Fibroblast of skin of back (primary cell): ENCODE measurements at places on chromosomes 13 and 19.

GRCh38 chr19:6593651-6594416 is 2.9 kb upstream of the CD70 start:
- DNase-seq, result peak; percentile 50

DNA sequence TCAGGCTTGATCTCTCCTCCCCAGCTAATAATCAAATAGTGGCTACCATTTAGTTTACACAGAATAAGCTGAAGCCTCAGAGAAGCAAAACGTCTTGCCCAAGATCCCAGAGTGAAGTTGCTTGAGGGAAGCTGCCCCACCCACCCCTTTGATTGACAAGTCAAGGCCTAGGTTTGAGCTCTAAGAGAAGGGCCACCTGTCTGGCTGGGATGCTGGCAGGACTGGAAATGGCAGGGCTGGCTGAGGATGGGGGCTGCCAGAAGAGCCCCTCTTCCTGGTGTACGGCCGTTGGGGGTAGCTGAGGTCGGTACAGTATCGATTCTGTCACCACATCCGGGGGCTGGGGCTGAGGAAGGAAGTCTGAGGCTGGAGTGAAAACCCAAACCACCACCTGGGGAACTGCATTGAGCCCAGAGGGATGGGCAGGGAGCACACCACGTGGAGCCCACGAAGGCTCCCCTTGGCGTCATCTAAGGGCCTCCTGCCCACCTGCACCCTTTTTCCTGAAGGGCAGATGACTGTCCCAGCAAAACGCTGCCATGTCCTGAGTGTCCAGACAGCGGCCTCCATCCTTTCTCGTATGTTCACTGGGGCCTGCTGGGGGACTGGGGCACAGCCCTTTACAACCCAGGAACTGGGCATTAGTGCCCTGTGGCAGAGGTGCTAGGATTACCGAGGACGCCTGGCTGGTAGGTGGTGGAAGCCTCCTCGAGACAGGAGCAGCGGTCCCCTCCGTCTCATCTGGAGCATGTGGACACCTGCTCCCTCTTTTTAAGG is 1.4 kb upstream of the PRKD2 start:
- no peak for DNase-seq

GRCh38 chr19:33297401-33298145 is 4.8 kb downstream of the CEBPA start:
- no peak for DNase-seq

GRCh38 chr19:55405638-55406037 is 1.9 kb downstream of the UBE2S start:
- no peak for DNase-seq

- no peak for DNase-seq
Measured at GRCh38 chr19:2574478-2574931, 98.6 kb downstream of the GADD45B start.

GRCh38 chr19:7676376-7676775 is 514 bp upstream of the MCEMP1 start:
- no peak for DNase-seq

DNA sequence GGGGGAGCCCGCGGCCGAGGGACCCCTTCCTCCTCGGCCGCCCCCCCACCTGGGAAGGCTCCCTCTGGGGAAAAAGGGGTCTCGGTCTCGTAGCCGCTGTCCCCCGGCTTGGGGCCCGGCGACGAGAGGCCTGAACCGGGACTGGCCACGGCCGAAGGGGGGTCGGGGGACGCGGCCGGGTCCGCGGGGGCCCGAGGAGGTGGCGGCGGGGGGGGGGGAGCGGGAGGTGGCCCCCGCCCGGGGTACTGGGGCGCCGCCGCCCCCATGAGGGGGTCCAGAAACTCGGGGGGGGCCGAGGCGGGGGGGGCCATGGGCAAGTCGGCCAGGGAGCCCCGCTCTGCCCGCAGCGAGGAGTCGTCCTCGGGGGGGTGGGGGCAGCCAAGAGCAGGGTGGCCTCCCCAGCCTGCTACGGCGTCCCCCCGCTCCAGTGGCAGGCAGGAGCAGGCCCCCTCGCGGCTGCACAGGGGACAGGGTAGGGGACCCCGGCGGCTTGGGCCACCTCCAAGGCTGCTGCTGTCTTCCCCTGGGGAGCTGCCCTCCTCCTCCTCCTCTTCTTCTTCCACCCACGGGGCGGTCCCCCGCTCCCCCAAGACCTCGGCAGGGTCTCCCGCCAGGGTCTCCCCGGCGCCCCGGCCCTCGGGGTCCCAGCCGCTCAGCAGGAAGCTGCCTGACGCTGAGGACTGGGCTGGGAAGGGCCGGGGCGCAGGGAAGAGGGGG is 12.9 kb downstream of the LMTK3 start:
- no peak for DNase-seq

GRCh38 chr19:18781885-18782527 is 9.1 kb downstream of the COMP start:
- no peak for DNase-seq

DNA sequence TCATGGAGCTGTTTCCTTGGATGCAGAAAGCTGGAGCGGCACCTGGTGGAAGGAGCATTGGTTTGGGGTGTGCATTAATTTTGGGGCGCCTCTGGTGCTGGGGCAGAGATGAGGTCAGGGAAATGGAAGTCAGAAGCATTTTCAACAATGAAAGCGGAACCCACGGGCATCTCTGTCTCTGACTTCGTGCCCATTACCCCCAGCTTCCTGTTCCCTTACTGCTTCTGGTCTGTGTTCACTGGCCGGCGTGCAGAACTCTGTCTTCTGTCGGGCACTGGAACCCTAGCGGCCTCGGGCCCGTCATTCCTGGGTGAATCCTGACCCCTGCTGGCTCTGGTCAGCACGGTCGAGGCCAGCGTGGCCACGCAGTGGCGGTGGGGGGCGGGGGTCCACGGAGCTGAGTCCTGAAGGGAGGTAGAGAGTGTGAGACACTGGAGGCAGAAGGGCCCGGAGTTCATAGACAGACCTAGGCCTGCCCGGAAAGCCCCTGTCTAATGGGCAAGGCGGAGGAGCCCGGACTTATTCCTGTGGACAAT is 7.9 kb upstream of the LINGO3 start:
- DNase-seq, result peak; percentile 54

GRCh38 chr13:37168926-37169325 is 63.5 kb upstream of the CSNK1A1L start:
- no peak for DNase-seq

GRCh38 chr13:100040196-100040595 is 48.7 kb upstream of the PCCA start:
- no peak for DNase-seq

DNA sequence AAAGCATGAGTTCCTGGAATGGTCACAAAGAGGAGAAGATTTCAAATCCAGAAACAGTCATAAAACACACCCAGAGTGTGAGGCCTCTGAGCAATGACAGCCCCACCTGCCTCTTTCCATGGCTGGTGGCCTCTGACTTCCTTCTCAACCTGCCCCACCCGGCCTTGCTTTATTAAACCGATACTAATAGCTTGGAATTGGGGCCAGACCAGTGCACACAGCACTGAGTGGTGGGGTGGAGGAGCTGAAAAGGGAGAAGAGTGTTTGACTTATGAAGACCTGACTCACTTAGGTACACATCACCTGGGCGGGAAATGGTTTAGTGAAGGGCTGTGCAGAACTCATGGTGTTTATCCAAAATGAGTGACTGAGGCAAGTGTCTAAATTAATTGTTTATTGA is 20.7 kb upstream of the CEACAM6 start:
- no peak for DNase-seq

DNA sequence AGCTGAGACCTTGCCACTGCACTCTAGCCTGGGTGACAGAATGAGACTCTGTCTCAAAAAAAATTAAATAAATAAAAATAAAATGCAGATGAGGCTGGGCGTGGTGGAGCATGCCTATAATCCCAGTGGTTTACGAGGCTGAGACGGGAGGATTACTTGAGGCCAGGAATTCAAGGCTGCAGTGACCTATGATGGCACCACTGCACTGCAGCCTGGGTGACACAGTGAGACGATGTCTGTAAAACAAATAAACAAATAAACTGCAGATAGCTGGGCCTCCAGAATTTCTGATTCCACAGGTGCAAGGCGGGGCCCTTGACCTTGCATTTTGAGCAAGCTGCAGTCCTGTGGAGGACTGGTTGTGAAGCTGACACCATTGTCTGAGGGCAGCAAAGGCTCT is 3.1 kb upstream of the MAG start:
- DNase-seq, result no peak

GRCh38 chr13:110869805-110870706 is 44.8 kb downstream of the ANKRD10 start:
- DNase-seq, result peak; percentile 100

- DNase-seq, result peak; percentile 90
Measured at GRCh38 chr13:37195621-37196020, 90.2 kb upstream of the CSNK1A1L start.

DNA sequence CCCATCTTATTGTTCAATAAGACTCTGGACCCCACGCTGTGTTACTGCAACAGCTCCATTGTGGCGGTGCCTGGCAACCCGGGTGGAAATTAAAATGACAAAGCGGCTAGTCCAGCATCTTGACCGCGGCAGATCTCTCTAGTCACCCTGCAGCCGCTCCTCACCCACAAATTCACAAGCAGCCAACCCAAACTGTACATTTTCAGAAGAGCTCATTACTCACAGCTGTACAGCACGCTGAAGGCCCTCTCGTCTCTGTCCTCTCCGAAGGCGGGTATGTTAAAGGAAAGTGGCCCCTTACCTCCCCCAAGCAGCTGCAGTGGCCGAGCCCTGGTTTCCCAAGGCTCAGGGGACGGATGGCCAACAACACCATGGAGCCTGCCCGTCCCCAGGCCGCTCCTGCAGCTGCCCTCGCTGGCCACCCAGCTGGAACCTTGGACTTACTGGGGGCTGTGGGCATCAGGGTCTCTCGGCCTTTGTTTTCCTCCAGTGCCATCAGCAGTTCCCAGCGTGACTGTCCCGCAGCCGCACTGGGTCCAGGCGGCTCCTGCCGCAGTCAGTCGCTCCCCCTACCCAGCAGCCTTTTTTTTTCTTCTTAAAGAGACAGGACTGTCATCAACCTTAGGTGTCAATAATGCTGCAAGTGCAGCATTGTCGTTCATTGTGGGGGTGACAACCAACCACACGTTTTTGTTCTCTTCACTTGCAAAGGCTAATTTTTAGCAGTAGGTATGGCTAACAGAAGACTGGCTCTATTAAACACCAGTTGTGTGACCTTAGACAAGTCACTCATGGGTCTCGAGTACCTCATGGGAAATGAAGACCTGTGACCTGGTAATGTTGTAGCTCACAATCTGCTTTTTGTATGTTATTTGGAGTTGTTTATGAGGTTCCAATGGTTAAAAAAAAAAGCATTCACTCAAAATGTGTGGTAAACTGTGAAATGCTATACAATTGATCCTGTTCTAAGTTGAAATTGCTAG is at the start of gene SACS:
TSS of gene SACS (minus strand) at position 532 of the 983 bp plus-strand sequence. CDS start 22,463 bp downstream, outside the sequence.
- peak; percentile 68 for DNase-seq

- DNase-seq, result peak; percentile 100
Measured at GRCh38 chr19:38658462-38659306, 11.2 kb downstream of the ACTN4 start.

- DNase-seq, result peak; percentile 68
Measured at GRCh38 chr19:41570639-41571112, 5.3 kb upstream of the CEACAM21 start.

- DNase-seq, result no peak
Measured at GRCh38 chr19:4081441-4082129, 14.9 kb upstream of the ZBTB7A start.

GRCh38 chr13:26411206-26411605 is 146.3 kb upstream of the WASF3 start:
- DNase-seq, result no peak

- no peak for DNase-seq
Measured at GRCh38 chr13:35733827-35734226, 257.3 kb upstream of the MAB21L1 start.

- DNase-seq, result no peak
Measured at GRCh38 chr13:109055850-109056249, 426.4 kb downstream of the MYO16 start.

- DNase-seq, result no peak
Measured at GRCh38 chr13:83190020-83190419, 692.3 kb downstream of the SLITRK1 start.
